NCI-H345 (cell line): ENCODE measurements at places on chromosomes 12 and 14.

DNA sequence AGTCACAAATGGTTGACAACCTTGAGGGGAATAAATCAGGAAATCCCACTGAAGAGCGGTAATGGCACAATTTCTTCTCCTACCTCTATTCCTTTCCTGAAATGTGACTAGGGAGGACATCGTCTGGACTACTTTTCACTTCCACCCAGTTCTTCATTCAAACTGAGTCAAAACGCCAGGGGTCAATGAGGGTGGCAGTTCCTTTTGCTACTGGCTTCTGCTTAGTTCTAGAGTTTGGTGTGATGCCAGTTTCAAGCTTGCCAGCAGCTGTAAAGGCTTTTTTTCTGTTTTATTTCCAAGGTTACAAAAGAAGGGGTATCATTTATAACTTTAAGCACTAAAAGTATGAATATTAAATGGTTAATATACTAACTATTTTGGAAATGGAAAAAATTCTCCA, 286.5 kb downstream of the SOX5 start:
- DNase-seq = no peak

DNA sequence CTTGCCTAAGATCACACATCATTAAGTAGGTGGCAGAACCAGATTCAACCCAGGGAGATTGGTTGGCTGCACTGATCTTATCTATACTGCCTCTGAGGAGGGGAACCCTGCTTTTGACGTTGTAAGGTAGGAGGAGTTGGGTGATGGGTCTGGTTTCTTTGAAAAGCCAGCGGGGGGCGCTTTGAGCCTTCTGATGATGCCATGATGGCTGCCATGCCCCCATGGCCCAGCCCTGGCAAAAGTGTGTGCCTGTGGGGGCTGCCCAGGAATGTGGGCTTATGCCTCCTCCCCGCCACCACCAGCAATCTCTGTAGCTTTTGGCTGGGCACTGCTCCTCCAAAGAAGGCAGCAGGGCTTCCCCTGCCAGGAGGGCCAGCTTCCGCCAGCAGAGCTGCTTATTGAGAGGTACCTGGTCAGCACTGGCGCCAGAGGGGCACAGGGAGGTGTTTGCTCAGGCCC, 224.3 kb downstream of the SLC41A2 start:
- DNase-seq = no peak

DNA sequence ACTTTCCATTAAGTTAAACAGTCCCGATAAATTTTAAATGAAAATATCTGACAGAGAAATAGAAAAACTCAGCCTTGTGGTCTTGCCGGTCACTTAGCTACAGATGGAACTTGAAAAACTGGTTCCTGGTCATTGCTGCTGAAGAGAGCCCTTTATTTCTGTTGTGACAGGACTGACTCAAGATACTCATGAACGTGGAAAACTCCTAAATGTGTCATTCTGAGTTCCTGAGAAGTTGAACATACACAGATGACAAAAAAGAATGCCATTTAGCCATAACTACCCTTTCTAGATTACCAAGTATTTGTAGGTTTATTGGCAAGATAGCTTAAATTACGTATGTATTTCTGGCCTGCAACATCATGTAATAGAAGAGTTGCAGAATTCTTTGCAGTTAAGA, 134.2 kb downstream of the HMGA2 start:
- DNase-seq = no peak

DNA sequence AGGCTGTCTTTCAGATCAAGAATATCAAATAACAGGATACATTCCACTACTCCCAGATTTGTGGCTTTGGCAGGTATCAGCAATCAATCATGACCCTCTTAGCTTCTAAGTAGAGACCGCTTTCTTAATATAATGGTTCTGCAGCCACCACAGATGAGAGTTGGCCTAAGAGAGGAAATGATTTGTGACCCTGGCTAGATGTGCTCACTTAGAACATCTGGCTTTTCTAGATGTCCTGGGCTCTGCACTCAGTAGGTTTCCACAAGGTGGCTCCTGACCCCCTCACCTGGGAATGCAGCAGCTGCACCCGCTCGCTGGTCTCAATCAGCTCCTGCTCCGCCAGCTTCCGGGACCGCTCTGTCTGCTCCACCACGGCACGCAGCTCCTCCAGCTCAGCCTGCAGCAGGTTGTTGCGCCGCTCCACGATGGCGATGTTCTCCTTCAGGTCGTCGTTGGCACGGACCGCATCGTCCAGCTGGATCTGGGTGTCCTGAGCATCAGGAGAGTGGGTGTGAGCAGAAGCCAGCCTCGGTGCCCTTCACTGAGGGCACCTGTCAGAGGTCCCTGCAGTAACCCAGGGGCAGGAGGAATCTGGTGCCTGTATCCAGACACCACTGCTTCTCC, 8.9 kb downstream of the CMTM5 start:
- no peak for DNase-seq

GRCh38 chr14:26276757-26277156, 321.1 kb downstream of the NOVA1 start:
- DNase-seq = peak; percentile 35

GRCh38 chr12:42039176-42039575, 105.5 kb downstream of the GXYLT1 start:
- no peak for DNase-seq

GRCh38 chr14:32692441-32692840, 246.2 kb upstream of the NPAS3 start:
- DNase-seq = no peak

GRCh38 chr14:95961481-95961880, 77.7 kb upstream of the C14orf132 start:
- no peak for DNase-seq

DNA sequence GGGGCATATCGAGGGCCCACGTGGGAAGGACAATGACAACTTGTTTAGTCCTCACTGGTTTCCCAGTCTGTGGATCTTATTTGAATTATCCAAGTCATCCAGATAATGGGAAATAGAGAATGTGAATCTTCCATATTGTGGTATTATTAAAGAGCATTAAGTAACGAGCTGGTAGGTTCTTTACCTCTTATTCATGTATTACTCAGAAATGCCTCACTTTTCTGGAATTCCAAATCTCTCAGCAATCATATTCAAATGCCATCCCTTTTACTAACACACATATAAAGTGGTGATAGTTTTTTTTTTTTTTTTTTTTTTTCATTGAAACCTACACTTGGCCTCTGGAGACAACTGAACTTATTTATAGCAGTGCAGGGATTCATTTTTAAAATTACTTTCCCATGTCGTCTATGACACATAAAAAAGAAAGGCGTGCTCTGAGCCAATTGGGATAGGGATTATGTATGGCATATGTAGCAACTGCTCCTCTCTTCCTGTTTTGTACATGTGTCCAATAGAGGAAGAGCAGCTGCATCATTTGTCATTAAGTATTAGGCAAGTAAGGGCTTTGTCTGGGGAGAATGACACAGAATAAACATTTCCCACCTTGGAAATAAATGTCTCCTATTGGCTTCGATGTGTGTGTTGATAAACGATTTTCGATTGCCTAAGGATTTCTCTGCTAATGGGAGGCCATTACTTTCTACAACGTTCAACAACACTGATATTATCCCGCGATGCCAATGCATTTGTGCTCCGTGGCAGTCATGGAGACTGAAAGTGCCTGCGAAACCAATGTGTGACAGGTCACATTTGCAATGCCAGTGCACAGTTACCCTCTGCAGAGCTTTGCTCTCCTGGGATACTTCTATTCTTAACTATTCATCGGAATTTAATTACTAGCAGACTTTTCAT, 78.6 kb upstream of the IFNG-AS1 start:
- no peak for DNase-seq

DNA sequence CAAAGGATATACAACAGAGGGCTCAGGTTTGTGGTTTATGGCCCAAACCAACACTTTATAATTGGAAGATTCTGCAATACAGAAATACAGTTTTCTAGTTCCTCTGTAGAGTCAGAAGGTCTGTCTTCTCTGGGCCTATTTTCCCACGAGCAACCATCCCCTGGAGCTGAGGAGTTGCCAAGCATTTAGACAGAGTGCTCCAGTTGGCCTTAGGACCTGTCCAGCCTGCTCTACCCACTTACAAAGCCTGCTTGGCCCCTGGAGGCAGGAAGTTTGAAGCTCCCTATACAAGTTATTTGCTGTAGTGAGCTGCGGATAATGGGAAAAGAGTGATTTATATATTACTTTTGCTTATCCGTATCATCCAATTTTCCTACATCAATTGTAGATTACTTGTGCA, 60.8 kb upstream of the HSPB8 start:
- no peak for DNase-seq

- no peak for DNase-seq
Observed at GRCh38 chr12:63862187-63862968, 17.9 kb downstream of the SRGAP1 start.

GRCh38 chr14:26820572-26820971, 222.7 kb upstream of the NOVA1 start:
- DNase-seq = no peak

GRCh38 chr14:24634158-24634557, at the start of gene GZMB:
TSS of gene GZMB (minus strand) at chr14:24634190. CDS start at chr14:24634160, 30 bp downstream.
- no peak for DNase-seq

DNA sequence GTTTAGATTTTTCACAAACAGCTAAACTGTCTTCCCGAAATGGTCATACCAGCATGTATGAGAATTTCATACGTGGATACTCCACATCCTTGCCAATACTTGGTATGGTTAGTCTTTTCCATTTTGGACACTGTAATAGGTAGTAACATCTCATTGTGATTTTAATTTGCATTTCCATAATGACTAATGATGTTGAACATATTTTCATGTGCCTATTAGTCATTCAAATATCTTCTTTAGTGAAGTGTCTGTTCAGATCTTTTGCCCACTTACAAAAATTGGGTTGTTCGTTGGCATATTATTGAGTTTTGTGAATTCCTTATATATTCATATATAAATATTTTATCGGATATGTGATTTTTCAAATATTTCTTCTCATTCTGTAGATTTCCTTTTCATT, 78.0 kb upstream of the GNG2 start:
- DNase-seq = no peak

DNA sequence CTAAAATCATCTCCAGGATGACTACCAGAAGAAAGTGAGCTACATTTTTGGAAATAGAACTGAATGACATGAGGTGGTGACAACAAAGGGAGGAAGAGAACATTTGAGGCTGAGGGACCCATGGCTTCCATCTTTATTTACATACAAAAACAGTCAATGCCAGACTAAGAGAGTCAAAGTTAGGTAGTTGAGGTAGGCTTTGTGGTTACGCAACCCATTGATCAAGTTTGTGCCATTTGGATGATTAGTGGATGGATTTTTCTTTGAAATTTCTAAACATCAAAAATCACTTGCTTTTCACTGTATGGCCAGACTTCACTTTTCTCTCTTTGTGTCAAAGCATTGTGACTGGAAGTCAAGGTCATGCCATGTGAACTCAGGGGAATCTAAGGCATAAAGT, 22.9 kb downstream of the ASCL1 start:
- DNase-seq = no peak

- DNase-seq = no peak
Observed at GRCh38 chr12:109571773-109572505, 1.4 kb downstream of the MMAB start.
